ENCODE measurements at places on chromosomes 4 and X. TPM values are rescaled to one million over a fixed set of nuclear protein-coding genes. Genes with fewer than 3 reads are reported as not detected.
A peak's percentile ranks its signal among the peaks of the same experiment; 100 is the strongest.

- DNase-seq, result no peak
- no peak overlapping the region for H3K27ac ChIP-seq
- H3K27me3 ChIP-seq, result no peaks in the 10 kb centered on the region
- no peaks in the 10 kb centered on the region for H3K4me1 ChIP-seq
- no peaks in the 10 kb centered on the region for H3K36me3 ChIP-seq
- H3K4me3 ChIP-seq, result no peak overlapping the region
Measured at GRCh38 chrX:15160558-15161095, 109.3 kb downstream of the ASB9 start.

Gene SLC2A9
- total RNA-seq, result 5.0 TPM

- H3K4me3 ChIP-seq, result no peak overlapping the region
- H3K27ac ChIP-seq, result no peak overlapping the region
- no peaks in the 10 kb centered on the region for H3K27me3 ChIP-seq
- H3K4me1 ChIP-seq, result no peaks in the 10 kb centered on the region
- H3K36me3 ChIP-seq, result no peaks in the 10 kb centered on the region
Measured at GRCh38 chrX:24553011-24553410, 87.9 kb downstream of the PDK3 start.

DNA sequence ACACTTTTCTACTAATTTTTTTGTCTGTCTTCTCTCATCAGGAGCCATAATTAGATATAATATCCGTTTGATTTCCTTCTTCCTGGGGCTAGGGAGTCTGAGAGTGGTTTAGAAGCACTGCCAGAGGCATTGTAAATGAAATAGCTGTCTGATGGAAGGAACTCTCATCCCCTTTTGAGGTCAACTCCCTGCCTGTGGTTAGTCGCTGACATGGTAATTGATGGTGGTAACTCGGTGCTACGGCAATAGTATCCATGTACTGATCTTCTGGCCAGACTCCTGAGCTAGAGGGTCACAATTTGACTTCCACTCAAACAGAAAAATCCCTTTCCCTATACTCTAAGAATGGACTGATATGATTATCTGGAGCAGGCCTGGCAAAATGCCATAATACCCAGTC is 108.1 kb upstream of the TRPC5 start:
- H3K27me3 ChIP-seq, result no peaks in the 10 kb centered on the region
- DNase-seq, result no peak
- no peaks in the 10 kb centered on the region for H3K4me1 ChIP-seq
- H3K27ac ChIP-seq, result no peak overlapping the region
- no peak overlapping the region for H3K4me3 ChIP-seq

DNA sequence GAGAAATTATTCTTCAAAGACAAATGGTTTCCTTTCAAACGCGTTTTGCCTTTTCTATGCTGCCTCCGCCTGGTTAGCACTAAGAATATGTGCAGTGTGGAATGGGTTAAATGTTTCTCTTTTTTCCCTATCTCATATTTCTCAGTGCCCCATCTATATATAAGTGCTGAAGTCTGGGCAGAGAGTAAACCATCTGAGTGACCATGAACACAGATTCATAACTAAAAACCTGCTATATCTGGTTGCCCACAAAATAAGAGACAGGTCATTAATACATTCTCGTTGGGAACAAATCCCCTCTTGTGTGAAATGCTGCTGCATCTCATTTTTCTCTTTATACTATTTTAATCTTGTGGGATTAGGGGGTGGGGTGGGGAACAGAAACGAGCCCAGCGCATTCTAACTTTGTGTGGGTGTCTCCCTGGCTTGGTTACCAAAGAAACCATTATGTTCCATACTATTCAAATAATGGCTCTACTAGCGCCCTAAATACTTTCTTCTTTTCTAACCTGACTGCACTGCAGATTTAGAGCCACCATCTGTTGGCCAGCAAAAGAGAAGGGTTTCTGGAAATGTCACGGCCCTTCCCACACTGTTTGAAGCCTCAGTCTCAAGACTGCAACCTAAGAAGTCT is 42.2 kb upstream of the PTCHD1 start:
- DNase-seq, result no peak
- H3K27me3 ChIP-seq, result no peaks in the 10 kb centered on the region
- no peaks in the 10 kb centered on the region for H3K4me1 ChIP-seq
- H3K27ac ChIP-seq, result no peak overlapping the region
- H3K4me3 ChIP-seq, result no peak overlapping the region

Gene NXF3
- not detected for total RNA-seq

DNA sequence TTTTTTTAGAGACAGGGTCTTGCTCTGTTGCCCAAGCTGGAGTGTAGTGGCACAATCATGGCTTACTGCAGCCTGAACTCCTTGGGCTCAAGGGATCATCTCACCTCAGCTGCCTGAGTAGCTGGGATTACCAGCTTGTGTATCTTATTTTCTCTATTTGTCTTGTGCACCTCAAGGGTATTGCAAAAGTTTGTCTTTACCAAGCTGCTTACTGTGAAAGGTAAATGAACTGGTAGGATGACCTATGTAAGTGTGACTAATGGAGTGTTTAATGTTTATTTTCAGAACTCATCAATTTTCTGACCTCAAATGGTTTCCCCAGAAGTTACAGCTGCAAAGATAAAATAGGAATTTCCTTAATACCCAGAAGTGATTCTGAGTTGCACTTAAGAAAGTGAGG is 5.3 kb upstream of the FGA start:
- H3K27ac ChIP-seq, result no peak overlapping the region
- no peak for DNase-seq
- H3K36me3 ChIP-seq, result no peaks in the 10 kb centered on the region
- no peaks in the 10 kb centered on the region for H3K4me1 ChIP-seq
- H3K4me3 ChIP-seq, result no peak overlapping the region

GRCh38 chrX:139905051-139905450 is 27.8 kb downstream of the ATP11C start:
- no peaks in the 10 kb centered on the region for H3K36me3 ChIP-seq
- H3K4me3 ChIP-seq, result no peak overlapping the region
- H3K27me3 ChIP-seq, result no peaks in the 10 kb centered on the region
- no peaks in the 10 kb centered on the region for H3K4me1 ChIP-seq

DNA sequence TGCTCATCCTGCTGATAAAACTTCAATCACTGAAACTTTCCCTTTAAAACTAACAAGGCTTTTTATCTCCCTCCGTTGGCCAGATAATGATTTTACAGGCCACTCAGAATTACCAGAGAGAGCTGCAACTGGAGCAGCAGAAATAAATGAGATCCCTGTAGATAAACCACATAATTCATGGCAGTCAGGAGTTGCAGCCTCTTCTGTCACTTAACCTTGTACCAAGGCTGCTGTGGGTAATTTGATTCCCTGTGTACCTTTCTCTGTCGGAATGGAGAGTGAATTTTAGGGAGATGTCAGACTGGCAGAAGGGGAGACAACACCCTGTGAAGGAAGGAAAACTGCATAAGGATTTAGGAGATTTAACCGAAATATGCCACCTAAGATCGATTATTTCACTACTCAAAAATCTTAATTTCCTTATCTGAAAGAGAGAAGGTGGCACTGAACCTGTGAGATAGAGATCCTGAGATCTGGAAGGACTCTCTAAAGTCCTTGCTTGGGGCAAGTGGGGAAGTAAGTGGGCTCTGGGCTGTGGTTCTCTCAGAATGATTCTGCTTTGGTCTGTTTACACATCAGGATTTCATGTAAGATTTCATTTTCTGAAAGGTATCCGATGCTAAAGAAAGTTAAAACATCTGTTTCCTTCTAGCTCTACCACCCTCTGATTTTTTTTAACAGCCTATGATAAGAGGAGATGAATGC is 14.3 kb upstream of the TSPAN5 start:
- DNase-seq, result no peak
- H3K36me3 ChIP-seq, result no peaks in the 10 kb centered on the region
- H3K27ac ChIP-seq, result no peak overlapping the region
- no peak overlapping the region for H3K4me3 ChIP-seq
- no peaks in the 10 kb centered on the region for H3K4me1 ChIP-seq

GRCh38 chr4:4480685-4481398 is 61.0 kb downstream of the STX18 start:
- H3K36me3 ChIP-seq, result no peaks in the 10 kb centered on the region
- H3K27me3 ChIP-seq, result no peaks in the 10 kb centered on the region
- no peak overlapping the region for H3K4me3 ChIP-seq
- H3K4me1 ChIP-seq, result peaks cover 1% of the 10 kb centered on the region
- no peak overlapping the region for H3K27ac ChIP-seq

DNA sequence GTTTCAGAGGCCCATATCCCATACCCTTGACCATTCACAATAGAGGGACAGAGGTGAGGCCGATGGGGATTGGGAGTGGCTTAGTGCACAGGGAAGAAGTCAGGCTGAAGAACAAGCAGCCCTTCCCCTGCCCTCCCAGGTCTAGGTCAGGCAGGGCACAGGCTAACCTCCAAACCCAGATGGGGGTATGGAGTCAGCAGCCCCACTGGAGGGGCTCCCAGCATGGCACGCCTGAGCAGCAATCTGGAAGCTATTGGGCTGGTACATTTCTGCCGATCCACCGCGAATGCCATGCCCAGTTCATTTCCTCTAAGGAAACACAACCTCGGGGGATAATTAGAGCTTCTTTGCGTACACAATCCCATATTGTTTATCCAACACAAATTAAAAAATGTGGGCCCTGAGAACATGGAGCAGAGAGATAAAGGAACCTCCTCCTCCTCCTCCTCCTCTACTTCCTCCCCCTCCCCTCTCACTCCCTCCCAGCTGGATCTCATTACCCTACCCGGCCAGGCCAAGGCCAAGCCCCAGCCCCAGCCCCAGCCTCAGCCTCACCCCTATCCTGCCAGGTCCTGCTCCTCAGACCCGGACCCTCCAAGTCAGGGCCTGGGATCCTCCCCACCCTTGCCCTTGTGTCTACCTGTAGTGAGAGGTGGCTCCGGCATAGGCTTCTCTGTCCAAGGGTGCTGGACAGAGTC is 83.0 kb downstream of the PJA1 start:
- no peaks in the 10 kb centered on the region for H3K27me3 ChIP-seq
- DNase-seq, result peak; percentile 41
- no peak overlapping the region for H3K4me3 ChIP-seq
- H3K36me3 ChIP-seq, result no peaks in the 10 kb centered on the region
- H3K27ac ChIP-seq, result no peak overlapping the region

GRCh38 chr4:76105652-76106051 is 31.1 kb downstream of the ART3 start:
- H3K36me3 ChIP-seq, result no peaks in the 10 kb centered on the region
- no peak overlapping the region for H3K4me3 ChIP-seq

Gene SAP30
- total RNA-seq, result 32.3 TPM

Gene NLRP2B
- total RNA-seq, result not detected

GRCh38 chrX:18099745-18100144 is 120.9 kb downstream of the BEND2 start:
- no peaks in the 10 kb centered on the region for H3K27me3 ChIP-seq
- DNase-seq, result no peak
- H3K27ac ChIP-seq, result no peak overlapping the region
- H3K4me3 ChIP-seq, result no peak overlapping the region

Gene SCML1
- total RNA-seq, result 19.2 TPM

GRCh38 chr4:76011700-76012387 is 4.5 kb upstream of the CXCL9 start:
- H3K27ac ChIP-seq, result no peak overlapping the region
- no peaks in the 10 kb centered on the region for H3K36me3 ChIP-seq
- no peak overlapping the region for H3K4me3 ChIP-seq
- no peak for DNase-seq

DNA sequence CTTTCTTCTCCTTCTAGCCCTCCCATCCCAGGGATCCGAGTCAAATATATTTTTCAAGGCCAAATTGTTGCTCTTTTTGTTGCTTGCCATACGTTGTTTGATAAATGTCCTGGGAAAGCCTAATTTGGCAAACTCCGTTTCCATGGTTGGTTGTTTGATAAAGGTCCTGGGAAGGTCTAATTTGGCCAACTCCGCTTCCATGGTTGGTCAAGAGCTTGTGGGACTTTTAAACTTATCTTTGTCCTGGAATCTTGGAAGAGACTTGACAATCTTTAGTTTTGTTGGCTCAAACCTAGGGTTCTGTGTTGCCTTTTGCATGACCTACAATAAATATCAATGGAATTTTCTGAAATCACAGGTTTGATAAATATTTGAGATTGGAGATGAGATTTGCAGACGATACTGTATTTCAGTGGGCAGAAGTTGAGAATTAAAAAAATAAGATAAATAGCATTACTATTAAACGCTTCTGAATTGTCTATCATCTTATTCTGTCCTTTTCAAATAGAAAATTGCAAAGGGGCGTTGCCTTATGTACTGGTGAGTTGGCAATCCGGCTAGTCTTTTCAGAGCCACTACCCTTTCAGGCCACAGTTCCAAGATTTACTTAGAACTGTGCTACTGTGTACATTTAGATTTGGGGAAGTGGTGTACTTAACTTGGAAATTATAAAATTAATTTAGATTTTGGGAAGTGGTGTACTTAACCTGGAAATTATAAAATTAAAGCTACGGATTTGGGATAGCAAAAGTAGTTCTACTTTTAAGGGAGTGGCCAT is 804 bp downstream of the OSTC start:
- peak overlapping the region; percentile 82 for H3K4me3 ChIP-seq
- peaks cover 4% of the 10 kb centered on the region for H3K4me1 ChIP-seq
- DNase-seq, result no peak
- no peak overlapping the region for H3K27ac ChIP-seq

- no peak overlapping the region for H3K4me3 ChIP-seq
- no peak overlapping the region for H3K27ac ChIP-seq
- H3K4me1 ChIP-seq, result no peaks in the 10 kb centered on the region
- DNase-seq, result no peak
- H3K36me3 ChIP-seq, result no peaks in the 10 kb centered on the region
Measured at GRCh38 chrX:119071381-119071780, 1.4 kb upstream of the CT47C1 start.

- no peak for DNase-seq
- no peaks in the 10 kb centered on the region for H3K36me3 ChIP-seq
- H3K27me3 ChIP-seq, result no peaks in the 10 kb centered on the region
- H3K4me3 ChIP-seq, result no peak overlapping the region
- no peak overlapping the region for H3K27ac ChIP-seq
Measured at GRCh38 chr4:123661080-123661737, 264.6 kb downstream of the SPRY1 start.

GRCh38 chr4:151117371-151117962 is 18.0 kb downstream of the RPS3A start:
- H3K27ac ChIP-seq, result no peak overlapping the region
- no peaks in the 10 kb centered on the region for H3K27me3 ChIP-seq
- peak; percentile 76 for DNase-seq
- H3K4me1 ChIP-seq, result no peaks in the 10 kb centered on the region
- no peaks in the 10 kb centered on the region for H3K36me3 ChIP-seq

Gene CXorf66
- total RNA-seq, result not detected

- no peak overlapping the region for H3K4me3 ChIP-seq
- no peak for DNase-seq
- no peaks in the 10 kb centered on the region for H3K27me3 ChIP-seq
- H3K36me3 ChIP-seq, result no peaks in the 10 kb centered on the region
- no peaks in the 10 kb centered on the region for H3K4me1 ChIP-seq
Measured at GRCh38 chr4:151940926-151941617, 180.3 kb upstream of the GATB start.

DNA sequence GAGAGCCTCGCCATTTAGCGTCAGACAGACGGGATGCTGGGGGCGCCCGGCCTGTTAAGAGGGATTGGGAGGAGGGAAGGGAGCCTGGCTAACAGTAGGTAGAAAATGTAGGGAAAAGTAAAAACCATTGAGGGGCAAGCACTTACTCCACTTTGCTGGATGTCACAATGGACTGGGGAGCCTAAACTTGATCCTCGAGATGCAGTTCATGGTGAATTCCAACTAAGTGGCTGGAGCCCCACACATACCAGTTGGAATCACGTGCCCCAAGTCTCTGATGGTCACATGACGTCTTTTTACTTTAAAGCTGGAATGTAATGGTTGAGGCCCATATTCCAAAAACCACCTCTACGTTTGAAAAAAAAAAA is 1.5 kb downstream of the PLS3 start:
- no peaks in the 10 kb centered on the region for H3K27me3 ChIP-seq
- no peaks in the 10 kb centered on the region for H3K4me1 ChIP-seq
- DNase-seq, result no peak
- peak overlapping the region; percentile 53 for H3K4me3 ChIP-seq
